Activated T-helper 2 cell treated with anti-CD3 and anti-CD28 coated beads, Interferon-gamma antibody, Interleukin-2, Interleukin-4, amounts not matched to agents 10 μg/mL and 5 μg/mL and 100 μg/mL, durations not matched to agents 14 hours and 24 hours and 36 hours (primary cell): ENCODE measurements at places on chromosomes 1 and 21.

GRCh38 chr21:42467140-42467983 lies 28.7 kb downstream of the RSPH1 start:
- no peak for DNase-seq

DNA sequence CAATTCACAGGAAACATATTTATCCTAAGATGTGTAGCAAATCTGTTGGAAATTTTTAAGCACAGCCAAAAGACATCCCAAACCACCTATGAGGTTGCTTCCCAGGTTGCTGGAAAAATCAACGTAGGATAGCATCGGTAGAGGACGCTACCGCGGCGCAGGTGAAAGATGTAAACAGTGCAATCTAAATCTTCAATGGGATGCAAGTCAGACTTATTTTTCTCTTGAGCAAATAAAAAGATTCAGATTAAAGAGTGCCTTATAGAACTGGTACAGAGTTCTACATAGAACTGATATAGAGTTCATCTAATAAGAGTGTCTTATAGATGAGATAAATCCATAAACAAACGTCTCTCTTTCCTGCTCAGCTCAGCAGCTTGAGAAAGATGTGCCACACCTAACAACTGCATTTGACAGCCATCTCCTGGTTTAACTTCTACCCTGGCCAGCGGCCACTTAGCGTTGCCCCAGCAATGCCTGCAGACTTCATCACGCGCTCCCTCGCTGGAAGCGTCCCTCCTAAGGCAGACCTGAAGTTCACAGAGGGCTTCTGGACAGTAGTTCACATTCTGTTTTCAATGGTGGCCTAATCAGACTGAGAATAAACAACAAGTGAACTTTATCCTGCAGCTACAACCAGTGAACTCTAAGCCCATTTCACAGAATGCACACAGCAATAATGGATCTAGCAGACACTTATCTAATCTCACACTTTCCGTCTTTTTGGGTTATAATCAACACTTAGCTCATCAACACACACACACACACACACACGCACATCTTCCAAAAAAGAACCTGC lies 164.5 kb downstream of the TOMM20 start:
- DNase-seq, result no peak

GRCh38 chr1:229436201-229436600 lies 2.3 kb upstream of the ACTA1 start:
- no peak for DNase-seq

GRCh38 chr1:14765773-14766172 lies 167.3 kb downstream of the KAZN start:
- DNase-seq, result no peak

- DNase-seq, result no peak
These were observed 32.3 kb downstream of the RCAN1 start for GRCh38 chr21:34582506-34583150.

DNA sequence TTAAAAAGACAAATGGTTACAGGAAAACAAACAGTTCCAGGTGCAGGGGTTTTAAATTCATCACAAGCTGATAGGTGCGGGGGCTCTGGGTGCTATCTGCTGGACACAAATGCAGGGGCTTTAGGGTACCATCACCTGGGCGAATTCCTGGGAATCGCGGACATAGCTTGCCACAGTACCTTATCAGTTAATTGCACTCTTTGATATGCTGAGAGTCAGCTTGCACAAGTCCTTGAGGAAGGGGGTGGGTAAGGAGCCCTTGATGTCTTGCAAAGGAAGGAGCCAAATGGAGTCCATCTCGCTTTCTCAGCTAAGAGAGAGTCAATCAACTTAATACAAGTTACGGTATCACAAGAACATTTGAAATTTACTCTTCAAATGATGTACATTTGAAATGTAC lies 25.4 kb upstream of the TMEM54 start:
- DNase-seq, result no peak
